Uterus (tissue), 4 donors: ENCODE measurements at places on chromosomes 2 and 18. TPM values are rescaled to one million over a fixed set of nuclear protein-coding genes. Genes with fewer than 3 reads are reported as not detected.

DNA sequence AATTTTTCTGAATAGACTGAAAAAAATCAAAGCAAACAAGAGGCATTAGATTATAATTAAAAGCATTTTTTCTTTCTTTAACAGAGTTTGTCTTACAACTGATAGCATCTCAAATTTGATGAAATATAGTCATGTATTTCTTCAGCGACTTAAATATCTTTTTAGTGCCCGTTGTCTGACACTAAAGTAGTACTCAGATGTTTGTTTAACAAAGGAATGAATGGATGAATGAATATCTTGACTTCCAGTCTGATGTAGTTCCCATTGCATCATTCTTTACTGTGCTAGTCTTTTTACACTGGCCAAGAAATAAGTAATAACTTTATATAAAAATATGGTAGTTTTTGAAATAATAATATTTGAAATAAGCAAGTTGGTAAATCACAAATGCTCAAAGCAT, 111.1 kb downstream of the TTC27 start:
- DNase-seq = no peak

GRCh38 chr18:40985436-40985835, 969.6 kb upstream of the PIK3C3 start:
- no peak for DNase-seq

GRCh38 chr18:24831081-24831480, 370.6 kb downstream of the HRH4 start:
- no peak for DNase-seq

- no peak for DNase-seq
These were observed at the start of gene SP9 for GRCh38 chr2:174334781-174335251. Gene SP9, plus strand, starts transcription at chr2:174334954. Its CDS starts 139 bp downstream, at chr2:174335093.

The MEMO1 gene
- total RNA-seq = 35.8 TPM

The LOXHD1 gene
- 0.62 TPM for total RNA-seq

The C1GALT1C1L gene
- 3.7 TPM for total RNA-seq
